ENCODE measurements at places on chromosomes 16 and 17. TPM values are rescaled to one million over a fixed set of nuclear protein-coding genes. Genes with fewer than 3 reads are reported as not detected.
A peak's percentile ranks its signal among the peaks of the same experiment; 100 is the strongest.

Gene HSD17B2
- 24.1 TPM for total RNA-seq

- H3K27ac ChIP-seq: no peak overlapping the region
- no peaks in the 10 kb centered on the region for H3K27me3 ChIP-seq
- H3K4me1 ChIP-seq: peaks cover 17% of the 10 kb centered on the region
- no peak overlapping the region for H3K4me3 ChIP-seq
Measured at GRCh38 chr17:59440757-59441463, 109.5 kb downstream of the YPEL2 start.

Gene KRTAP3-2
- total RNA-seq: not detected

DNA sequence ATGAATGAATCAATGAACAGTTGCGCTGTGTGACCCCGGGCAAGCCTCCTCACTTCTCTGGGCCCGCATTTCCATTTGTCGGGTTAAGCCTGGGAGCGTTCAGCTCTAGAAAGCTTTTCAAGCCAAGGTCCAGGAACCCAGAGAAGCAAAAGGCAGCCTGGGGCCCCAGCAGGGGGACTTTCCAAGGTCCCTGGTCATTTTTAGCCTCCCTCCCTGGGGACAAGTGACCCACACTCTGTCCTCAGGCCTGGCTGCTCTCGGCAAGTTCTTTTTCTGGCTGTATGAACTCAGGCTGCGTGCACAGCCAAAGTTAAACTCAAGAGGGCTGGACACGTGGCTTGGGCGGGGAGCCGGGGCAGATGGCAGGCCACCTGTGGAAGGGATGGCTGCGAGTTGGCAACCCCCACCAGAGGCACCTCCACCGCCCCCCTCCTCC lies 41.4 kb upstream of the CIBAR2 start:
- peaks cover 20% of the 10 kb centered on the region for H3K4me1 ChIP-seq
- H3K27me3 ChIP-seq: no peaks in the 10 kb centered on the region
- H3K4me3 ChIP-seq: no peak overlapping the region

Gene SOX15
- total RNA-seq: not detected

DNA sequence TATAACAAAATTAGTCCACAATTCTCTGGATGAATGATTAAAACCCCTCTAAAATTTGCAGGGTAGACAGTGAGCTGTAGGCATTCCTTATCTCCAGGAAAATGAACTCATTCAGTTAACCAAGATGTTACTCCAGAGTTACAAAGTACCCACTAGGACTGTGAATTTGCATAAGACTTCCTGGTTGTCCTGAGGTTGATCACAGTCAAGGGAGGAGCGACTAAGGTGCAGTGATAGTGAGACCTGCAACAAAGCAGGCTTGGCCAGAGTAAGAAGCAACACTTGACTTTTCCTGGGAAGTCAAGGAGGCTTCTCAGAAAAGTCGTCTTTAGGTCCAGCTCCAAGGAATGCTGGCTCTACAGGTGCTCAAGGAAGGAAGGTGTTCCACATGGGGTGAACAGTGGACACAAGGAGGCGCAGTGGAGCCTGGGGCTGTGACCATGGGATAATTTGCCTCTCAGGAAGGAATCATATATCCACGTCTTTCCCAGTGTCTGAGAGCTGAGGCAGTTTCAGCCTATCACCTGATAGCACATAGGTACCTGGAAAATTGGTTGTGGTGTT lies 821.1 kb upstream of the EEF2KMT start:
- H3K27ac ChIP-seq: no peak overlapping the region
- H3K4me1 ChIP-seq: no peaks in the 10 kb centered on the region
- H3K4me3 ChIP-seq: no peak overlapping the region
- no peak for DNase-seq
- no peaks in the 10 kb centered on the region for H3K36me3 ChIP-seq
- peaks cover 3% of the 10 kb centered on the region for H3K27me3 ChIP-seq

- no peak for DNase-seq
- no peaks in the 10 kb centered on the region for H3K4me1 ChIP-seq
- H3K4me3 ChIP-seq: no peak overlapping the region
Measured at GRCh38 chr17:10337136-10337535, 35.7 kb downstream of the MYH13 start.

Gene ADAM11
- total RNA-seq: under 0.01 TPM

DNA sequence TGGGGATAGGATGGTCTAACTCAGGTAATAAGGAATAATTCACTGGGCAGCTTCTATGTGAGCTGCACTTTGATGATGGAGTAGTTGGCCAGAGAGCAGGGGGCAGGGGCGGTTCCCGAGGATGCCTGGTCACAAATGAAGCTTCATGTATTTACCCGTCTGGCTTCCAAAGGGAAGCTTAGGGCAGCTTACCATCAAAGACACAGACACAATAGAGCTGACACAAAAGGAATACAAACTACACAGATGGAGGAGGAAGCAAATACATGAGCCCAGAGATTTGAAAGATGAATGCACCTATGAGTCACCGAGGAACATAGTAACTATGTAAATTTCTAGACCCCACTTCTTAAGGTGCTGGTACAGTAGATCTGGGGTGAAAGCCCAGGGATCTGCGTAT lies 8.7 kb upstream of the EMP2 start:
- H3K4me3 ChIP-seq: no peak overlapping the region
- H3K36me3 ChIP-seq: no peaks in the 10 kb centered on the region
- no peaks in the 10 kb centered on the region for H3K4me1 ChIP-seq
- no peak overlapping the region for H3K27ac ChIP-seq

GRCh38 chr17:67125417-67125816 lies 81.1 kb downstream of the CACNG1 start:
- peaks cover 3% of the 10 kb centered on the region for H3K36me3 ChIP-seq
- peaks cover 28% of the 10 kb centered on the region for H3K4me1 ChIP-seq
- H3K27ac ChIP-seq: peak overlapping the region; percentile 27
- H3K27me3 ChIP-seq: no peaks in the 10 kb centered on the region
- no peak overlapping the region for H3K4me3 ChIP-seq

GRCh38 chr16:66166490-66166889 lies 200.0 kb upstream of the CDH5 start:
- H3K36me3 ChIP-seq: no peaks in the 10 kb centered on the region
- DNase-seq: no peak
- H3K4me3 ChIP-seq: no peak overlapping the region
- no peaks in the 10 kb centered on the region for H3K27me3 ChIP-seq
- H3K4me1 ChIP-seq: no peaks in the 10 kb centered on the region

DNA sequence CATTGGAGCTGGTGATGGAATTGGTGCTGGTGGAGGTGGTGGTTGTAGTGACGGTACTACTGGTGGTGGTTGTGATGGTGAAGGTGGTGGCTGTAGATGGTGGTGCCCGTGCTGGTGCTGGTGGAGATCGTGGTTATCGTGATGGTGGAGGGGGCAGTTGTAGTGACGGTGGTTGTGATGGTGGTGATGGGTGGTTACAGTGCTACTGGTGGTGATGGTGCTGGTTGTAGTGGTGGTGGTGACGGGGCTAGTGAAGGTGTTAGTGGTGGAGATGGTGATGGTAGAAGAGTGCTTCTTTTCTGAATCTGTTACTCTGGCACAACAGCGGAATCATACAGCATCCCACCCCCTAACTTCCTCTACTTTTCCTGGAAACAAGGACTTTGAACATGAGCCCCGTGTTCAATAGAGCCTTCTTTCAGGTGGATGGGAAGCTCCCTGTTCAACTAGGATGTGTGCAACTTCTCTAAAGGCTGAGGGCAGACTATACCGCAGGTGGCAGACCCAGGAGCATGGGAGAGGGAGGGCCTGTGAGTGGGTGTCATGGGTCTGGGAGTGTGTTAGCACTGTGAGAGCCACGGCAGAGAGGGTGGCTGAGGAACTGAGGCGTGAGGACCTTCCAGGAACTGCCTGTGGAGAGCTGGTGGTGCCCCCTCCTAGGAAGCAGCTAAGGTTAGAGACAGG lies 8.2 kb downstream of the TBX21 start:
- H3K27ac ChIP-seq: no peak overlapping the region
- no peak overlapping the region for H3K4me3 ChIP-seq
- H3K36me3 ChIP-seq: no peaks in the 10 kb centered on the region
- H3K4me1 ChIP-seq: no peaks in the 10 kb centered on the region
- H3K27me3 ChIP-seq: no peaks in the 10 kb centered on the region

Gene SNAI3
- total RNA-seq: not detected

GRCh38 chr17:11486868-11487310 lies 111.4 kb upstream of the DNAH9 start:
- H3K27ac ChIP-seq: no peak overlapping the region
- H3K27me3 ChIP-seq: no peaks in the 10 kb centered on the region
- H3K4me3 ChIP-seq: no peak overlapping the region
- peaks cover 4% of the 10 kb centered on the region for H3K4me1 ChIP-seq
- no peaks in the 10 kb centered on the region for H3K36me3 ChIP-seq

DNA sequence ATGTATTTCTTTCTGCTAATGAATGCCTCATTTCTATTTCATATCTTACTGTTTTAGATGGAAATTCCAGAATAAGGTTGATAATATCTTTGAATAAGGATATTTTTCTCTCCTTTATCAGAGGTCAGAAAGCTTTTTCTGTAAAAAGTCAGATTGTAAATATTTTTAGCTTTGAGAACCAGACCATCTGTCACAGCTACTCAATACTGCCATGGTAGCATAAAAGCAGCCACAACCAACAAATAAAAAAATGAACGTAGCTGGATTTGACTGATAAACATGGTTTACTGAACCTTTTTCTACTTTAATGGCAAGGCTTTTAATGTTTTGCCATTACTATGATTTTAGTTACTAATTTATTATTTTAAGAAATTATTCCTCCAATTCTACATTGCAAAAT lies 217.4 kb upstream of the COX10 start:
- H3K4me3 ChIP-seq: no peak overlapping the region
- H3K27me3 ChIP-seq: no peaks in the 10 kb centered on the region
- no peak overlapping the region for H3K27ac ChIP-seq
- H3K36me3 ChIP-seq: no peaks in the 10 kb centered on the region
- no peak for DNase-seq
- peaks cover 3% of the 10 kb centered on the region for H3K4me1 ChIP-seq

DNA sequence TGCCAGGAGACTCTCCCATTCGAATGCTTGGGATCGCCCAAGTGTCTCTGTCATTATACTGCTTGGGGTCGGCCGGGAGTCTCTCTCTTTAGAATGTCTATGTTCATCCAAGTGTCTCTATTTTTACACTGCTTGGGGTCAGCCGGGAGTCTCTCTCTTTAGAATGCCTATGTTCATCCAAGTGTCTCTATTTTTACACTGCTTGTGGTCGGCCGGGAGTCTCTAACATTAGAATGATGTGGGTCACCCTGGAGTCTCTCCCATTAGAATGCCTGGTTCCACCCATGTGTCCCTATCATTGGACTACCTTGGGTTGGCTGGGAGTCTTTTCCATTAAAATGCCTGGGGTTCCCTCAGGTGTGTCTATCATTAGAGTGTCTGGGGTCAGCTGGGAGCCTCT lies 2230.4 kb downstream of the TP53TG3F start:
- H3K4me3 ChIP-seq: no peak overlapping the region
- no peaks in the 10 kb centered on the region for H3K36me3 ChIP-seq
- no peak for DNase-seq
- no peaks in the 10 kb centered on the region for H3K27me3 ChIP-seq
- no peaks in the 10 kb centered on the region for H3K4me1 ChIP-seq
- H3K27ac ChIP-seq: no peak overlapping the region

DNA sequence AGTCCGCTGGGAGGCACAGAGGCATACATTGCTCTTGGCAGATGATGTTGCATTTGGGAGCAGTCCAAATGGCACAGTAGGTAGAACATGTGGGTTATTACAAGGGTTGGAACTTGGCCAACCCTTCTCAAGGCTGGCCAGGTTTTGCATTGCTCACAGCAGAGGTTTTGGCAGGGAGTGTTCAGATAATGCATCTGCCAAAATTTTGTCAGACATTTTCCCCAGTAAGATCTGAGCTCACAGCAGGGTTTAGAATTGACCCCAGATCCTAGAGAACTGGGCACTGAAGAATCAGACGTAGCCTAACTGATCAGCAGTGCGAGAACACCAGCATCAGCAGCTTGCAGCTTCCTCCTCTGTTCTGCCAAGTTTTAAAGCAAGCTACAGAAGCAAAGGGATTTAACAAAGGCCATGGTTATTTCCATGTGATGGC lies 468.8 kb upstream of the KIF2B start:
- H3K36me3 ChIP-seq: no peaks in the 10 kb centered on the region
- peak; percentile 69 for DNase-seq
- H3K27ac ChIP-seq: no peak overlapping the region
- H3K4me3 ChIP-seq: no peak overlapping the region
- peaks cover 9% of the 10 kb centered on the region for H3K4me1 ChIP-seq
- no peaks in the 10 kb centered on the region for H3K27me3 ChIP-seq

- no peaks in the 10 kb centered on the region for H3K27me3 ChIP-seq
- H3K4me3 ChIP-seq: no peak overlapping the region
- no peaks in the 10 kb centered on the region for H3K36me3 ChIP-seq
- DNase-seq: no peak
- H3K27ac ChIP-seq: no peak overlapping the region
Measured at GRCh38 chr16:12170103-12171040, 193.8 kb downstream of the SNX29 start.

Gene NOL3
- total RNA-seq: 78.8 TPM

- H3K27ac ChIP-seq: peak overlapping the region; percentile 53
- no peaks in the 10 kb centered on the region for H3K27me3 ChIP-seq
- no peak overlapping the region for H3K4me3 ChIP-seq
- DNase-seq: peak; percentile 57
- no peaks in the 10 kb centered on the region for H3K36me3 ChIP-seq
- H3K4me1 ChIP-seq: peaks cover 40% of the 10 kb centered on the region
Measured at GRCh38 chr17:77098884-77099545, 41.8 kb upstream of the SEC14L1 start.

Gene GRB7
- 39.9 TPM for total RNA-seq

DNA sequence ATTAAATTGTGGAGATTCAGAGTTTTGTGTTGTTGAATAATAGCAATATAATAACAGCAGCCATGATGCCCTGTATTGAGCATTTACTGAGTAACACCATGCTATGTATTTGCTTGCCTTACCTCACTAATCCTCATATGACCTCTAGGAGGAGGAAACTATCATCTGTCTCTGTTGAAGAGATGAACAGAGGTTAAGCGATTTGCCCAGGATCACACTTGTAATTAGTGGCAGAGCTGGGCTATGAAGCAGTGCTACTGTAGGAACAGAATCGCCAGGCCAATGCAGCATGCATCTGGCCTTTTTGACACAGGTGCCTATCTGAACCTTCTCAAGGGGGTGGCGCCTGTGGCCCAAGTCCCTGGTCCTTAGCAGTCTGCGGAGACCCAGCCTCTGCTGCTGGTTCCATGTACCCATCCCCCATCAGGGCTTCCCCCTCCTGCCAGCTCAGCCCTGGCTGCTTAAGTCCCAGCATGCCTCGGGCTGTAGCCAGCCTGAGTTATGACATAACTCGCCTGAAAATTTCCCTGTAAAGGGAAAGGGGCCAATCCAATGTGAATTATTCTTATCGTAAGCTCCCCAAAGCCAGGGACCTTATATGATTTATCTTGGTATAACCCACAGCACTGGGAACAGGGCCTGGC lies 50.4 kb upstream of the HS3ST2 start:
- H3K27ac ChIP-seq: no peak overlapping the region
- H3K27me3 ChIP-seq: no peaks in the 10 kb centered on the region
- H3K4me1 ChIP-seq: no peaks in the 10 kb centered on the region
- no peak overlapping the region for H3K4me3 ChIP-seq

DNA sequence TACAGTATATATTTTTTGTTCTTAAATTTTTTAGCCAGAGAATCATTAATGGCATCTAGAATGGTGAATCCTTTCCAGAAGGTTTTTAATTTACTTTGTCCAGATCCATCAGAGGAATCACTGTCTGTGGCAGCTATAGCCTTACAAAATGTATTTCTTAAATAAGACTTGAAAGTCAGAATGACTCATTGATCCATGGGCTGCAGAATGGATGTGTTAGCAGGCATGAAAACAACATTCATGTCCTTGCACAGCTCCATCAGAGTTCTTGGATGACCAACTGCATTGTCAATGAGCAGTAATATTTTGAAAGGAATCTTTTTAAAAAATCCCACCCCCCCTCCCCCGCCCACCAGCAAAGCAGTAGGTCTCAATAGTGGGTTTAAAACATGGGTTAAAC lies 51.4 kb downstream of the CACNG1 start:
- peaks cover 5% of the 10 kb centered on the region for H3K4me1 ChIP-seq
- H3K27me3 ChIP-seq: no peaks in the 10 kb centered on the region
- no peaks in the 10 kb centered on the region for H3K36me3 ChIP-seq
- no peak overlapping the region for H3K27ac ChIP-seq

Gene CLDN7
- 72.9 TPM for total RNA-seq

Data from body of pancreas (tissue), 4 donors.